ENCODE measurements at places on chromosomes 7 and 10. TPM values are rescaled to one million over a fixed set of nuclear protein-coding genes. Genes with fewer than 3 reads are reported as not detected.

DNA sequence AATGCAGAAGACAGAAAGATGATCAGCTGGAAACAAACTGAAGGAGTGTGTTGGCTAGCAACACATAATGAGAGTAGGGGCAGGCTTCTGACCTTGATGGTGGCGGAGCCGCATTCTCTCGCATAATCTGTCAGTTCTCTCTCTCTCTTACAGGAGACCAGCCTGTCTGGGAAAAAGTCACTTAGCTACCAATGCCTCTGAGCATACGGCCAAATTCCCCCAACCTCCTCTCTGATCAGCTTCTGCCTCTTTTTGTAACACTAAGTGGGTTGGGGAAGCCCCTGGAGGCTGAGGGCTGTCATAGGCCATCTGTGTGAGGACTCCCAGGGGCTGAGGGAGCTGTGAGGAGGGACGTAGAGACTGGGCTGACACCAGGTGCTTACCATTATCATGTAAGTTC, 104.6 kb downstream of the HIPK2 start:
- no peak for DNase-seq

DNA sequence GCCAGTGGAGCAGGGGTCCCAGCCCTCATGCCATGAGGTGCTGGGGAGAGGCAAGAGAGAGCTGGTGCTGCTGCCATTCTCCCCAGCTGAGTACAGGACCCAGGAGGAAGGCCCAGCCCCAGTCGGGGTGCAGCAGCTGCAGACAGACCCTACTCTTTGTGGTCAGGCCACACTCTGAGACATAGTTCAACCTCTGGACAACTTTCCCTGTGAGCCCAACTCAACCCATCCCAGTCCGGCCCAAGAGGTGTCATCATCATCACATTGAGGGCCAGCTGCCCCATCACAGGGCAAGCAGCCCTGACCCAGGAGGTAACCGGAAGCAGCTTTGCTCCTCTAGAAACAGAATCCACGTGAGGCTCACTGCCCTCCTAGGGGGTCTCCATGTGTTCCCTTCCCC, 133.8 kb upstream of the KCNMA1 start:
- no peak for DNase-seq

GRCh38 chr10:9625304-9625703, 1392.4 kb upstream of the CELF2 start:
- DNase-seq = no peak

- DNase-seq = no peak
Observed at GRCh38 chr7:130337410-130337971, 7.1 kb upstream of the CPA5 start.

GRCh38 chr7:112372101-112372500, 78.2 kb upstream of the IFRD1 start:
- no peak for DNase-seq

DNA sequence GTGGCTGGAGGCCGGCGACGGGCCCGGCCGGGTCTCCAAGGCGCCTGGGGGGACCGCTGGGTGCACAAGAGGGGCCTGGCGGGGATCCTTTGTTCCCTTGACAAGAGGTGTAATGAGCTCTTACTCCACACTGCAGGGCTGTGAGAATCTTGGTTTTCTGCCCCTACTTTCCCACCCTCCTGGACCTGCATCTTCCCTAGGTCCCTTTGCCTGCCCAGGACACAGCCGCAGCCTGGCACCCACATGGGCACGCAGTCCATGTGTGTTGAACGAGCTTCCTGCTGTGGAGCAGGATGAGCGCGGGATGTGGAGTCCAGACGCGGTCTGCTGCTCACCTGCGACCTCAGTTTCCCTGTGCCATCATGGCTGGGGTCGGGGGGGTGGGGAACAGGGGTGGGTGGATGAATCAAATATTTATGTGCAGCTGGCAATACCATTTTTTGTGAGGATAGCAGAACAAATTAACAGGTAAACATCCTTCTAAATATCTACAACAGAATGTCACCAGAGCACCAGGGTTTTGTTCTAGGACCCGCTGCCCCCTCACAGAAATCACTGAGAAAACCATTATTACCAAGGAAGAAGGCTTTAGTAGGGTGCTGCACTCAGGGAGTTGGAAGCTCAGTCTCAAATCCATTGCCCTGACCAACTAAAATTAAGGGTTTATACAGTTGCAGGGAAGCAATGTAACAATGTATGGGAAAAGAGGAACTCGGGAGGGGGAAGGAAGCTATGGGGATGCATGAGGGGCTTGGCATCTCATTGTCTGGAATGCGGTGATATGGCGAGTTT, 474 bp upstream of the NSMCE4A start:
- no peak for DNase-seq

DNA sequence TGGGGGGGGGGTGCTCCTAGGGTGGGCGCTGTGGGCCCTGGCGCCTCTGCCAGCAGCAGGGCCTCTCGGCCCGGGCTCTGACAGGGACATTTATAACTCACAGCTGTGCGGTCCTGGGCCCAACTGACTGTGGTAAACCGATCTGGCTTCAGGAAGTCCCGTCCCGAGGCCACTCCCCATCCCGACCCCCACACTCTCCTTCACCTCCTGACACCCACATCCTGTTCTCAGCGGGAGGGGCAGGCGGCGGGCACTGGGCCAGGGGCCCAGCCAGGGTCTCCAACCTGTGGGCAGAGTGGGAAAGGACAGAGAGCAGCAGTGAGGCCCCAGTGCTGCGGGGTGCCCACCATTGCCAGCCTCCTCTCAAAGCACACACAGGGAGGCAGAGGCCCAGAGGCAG, 69.1 kb downstream of the ZMIZ1 start:
- DNase-seq = no peak

- DNase-seq = no peak
Observed at GRCh38 chr10:30368065-30368718, 19.1 kb upstream of the MTPAP start.

GRCh38 chr10:10271639-10272192, 746.0 kb upstream of the CELF2 start:
- DNase-seq = no peak

GRCh38 chr7:152046531-152046930, 21.1 kb downstream of the GALNT11 start:
- no peak for DNase-seq

DNA sequence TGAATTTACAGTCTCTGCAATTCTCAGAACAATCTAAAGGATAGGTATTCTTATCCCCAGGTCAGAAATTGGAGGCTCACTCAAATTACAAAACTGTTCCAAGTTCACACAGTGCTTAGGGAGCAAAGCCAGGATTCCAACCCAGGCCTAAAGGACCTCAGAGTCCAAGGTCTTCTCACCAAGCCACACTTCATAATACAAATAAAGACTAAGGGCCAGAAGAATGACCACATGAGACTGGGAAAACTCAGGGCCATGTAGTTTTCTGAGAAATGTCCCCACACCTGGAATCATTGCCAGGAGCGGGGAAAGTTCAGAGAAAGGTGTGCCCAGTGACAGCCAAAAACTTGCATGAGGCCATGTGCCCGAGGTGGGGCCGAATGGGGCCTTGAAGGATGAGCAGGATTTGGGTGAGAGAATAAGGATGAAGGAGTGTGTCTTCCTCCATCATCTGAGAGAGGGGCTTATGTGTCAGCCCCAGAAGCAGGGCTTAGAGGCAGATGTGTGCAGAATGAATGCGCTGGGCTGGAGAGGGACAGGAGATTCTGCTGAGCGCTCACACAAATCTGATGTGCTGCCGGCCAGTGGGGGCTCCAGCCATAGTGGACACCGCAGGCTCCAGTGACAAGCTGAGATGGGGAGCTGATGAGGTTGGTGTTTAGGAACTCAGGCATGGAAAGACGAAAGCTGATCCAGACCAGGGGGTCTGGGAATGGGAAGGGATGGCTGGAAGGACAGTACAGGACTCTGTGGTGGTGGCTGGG, 35.9 kb downstream of the BLNK start:
- DNase-seq = no peak

DNA sequence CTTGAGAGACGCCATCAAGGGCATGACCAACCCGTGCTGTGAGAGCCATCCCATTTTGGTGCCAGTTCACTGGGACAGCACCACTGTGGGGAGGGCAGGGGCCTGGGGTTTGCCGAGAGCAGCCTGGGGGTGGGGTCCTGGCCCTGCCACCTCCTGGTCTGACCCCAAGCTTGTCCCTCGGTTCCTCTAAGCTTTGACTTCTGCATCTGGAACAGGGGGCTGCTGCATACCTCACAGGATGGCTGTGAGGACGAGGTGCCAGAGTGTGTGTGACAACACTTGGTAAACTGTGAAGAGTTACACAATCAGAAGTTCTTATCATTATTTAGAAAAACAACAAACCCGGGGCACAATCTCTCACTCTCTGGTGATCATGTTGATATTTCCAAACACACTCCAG, 89.9 kb downstream of the CRTAC1 start:
- no peak for DNase-seq

DNA sequence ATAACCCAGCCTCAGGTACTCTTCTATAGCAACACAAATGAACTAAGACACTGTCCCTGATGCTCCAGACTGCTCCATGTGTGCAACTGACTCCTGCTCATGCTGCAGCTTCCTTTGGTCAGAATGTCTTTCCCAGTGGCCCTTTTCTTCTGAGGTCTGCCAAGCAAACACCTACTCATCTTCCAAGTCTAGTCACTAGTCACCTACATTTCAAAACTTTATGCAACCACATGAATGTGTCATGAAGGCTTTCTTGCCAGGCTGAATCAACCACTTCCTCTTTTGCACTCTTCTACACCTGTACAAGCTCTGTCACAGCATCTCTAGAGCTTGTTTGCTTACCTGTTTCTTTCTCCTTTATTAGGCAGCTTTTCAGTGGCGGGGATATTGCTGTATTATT, 75.8 kb downstream of the LSMEM1 start:
- no peak for DNase-seq

- no peak for DNase-seq
Observed at GRCh38 chr10:113921561-113922370, 67.3 kb downstream of the NHLRC2 start.

GRCh38 chr10:13769946-13770345, 183.2 kb downstream of the PRPF18 start:
- DNase-seq = no peak

DNA sequence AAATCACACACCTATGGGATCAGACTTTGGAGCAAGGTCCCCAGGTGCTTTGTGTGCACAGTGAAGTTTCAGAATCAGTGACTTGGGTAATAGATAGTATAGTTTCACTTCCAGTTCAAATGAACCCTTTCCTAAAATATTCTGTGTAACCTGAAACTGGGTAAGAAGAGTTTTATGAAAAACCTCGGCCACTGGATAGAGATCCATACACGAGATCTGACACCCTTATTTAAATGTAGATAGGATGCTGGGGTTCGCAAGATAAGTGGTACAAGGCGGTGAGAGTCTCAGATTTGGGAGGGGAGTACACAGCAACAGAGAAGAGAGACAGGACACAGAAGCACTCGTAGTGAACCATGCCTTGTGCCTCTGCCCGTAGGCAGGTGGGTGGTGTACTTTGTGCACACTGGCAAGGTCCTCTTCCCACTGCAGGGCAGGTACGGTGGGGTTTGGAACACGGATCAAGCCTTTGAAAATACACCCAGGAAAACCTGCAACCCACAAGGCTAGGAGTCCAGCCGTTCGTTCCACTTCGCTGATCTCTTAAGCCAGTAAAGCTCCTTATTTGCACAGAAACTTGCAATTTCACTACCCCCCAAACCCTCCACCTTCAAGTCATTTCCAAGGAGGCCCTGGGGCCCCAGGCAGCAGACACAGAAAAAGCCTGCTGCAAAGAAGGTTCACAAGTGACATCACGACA, 162.8 kb downstream of the USP6NL start:
- DNase-seq = no peak

DNA sequence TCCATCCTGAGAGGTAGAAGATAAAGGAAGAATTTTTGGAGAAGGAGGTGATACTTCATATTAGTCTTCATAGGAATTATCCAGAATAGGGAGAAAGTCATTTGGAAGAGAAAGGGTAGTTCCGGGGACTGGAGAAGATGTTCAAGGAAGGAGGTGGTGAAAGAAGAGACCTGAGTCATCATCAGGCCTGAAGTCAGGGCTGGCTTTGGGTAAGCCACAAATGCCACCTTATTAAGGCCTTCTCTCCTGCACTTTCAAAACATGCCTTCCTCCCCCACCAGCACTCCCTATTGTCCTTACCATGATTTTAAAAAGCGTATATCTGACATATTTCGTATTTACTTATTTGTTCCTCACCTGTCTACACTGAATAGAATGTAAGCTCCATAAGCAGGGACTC, 112.2 kb upstream of the LRGUK start:
- no peak for DNase-seq

GRCh38 chr7:74061840-74062539, 21.6 kb upstream of the LIMK1 start:
- no peak for DNase-seq

- DNase-seq = no peak
Observed at GRCh38 chr10:131899695-131900349, 986 bp upstream of the PPP2R2D start.

DNA sequence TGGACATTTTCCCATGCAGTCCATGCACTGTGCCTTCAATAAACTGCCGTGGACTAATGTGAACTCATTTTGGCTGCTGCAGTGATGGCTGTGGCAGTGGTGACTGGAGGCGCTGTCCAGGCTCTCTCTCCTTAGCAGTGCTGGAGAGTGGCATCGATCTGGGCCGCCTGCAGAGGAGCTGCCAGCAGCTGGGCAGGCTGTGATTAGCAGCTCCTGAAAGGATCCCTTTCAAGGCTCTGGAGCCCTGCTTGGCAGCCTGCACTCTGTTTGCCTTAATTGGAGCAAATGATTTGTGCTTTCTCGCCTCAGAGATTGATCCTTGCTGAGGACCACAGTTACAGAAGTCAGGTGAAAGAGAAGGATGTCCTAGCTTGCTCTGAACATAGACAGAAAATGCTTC, 130.1 kb upstream of the VWC2 start:
- no peak for DNase-seq

- DNase-seq = no peak
Observed at GRCh38 chr10:114855776-114856543, 34.4 kb downstream of the FHIP2A start.

- DNase-seq = no peak
Observed at GRCh38 chr10:6267941-6268340, 65.2 kb downstream of the PFKFB3 start.

GRCh38 chr7:36775676-36776075, 51.4 kb upstream of the AOAH start:
- no peak for DNase-seq

- no peak for DNase-seq
Observed at GRCh38 chr10:95408148-95408960, 117.6 kb upstream of the PDLIM1 start.

DNA sequence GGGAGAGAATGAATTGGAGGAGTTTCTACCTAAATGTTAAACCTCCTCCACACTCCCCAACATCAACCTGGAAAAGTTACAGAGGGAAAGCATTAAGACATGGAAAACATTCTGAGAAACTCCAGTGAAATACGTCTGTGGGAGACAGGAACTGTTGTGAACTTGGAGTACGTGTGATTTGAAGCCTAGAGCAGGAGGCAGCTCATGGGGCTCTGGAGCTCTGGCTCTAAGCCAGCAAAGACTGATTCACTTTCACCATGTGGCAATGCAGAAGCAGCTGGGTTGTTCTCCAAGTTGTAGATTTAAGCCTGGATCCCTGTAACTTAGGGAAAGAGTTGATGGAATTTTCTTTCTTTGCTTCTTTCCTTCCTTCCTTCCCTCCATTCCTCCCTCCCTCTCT, 503.2 kb downstream of the NRG3 start:
- DNase-seq = no peak

The TMEM176B gene
- polyA plus RNA-seq = 80.2 TPM

The HMX2 gene
- 1.6 TPM for polyA plus RNA-seq

The AVL9 gene
- polyA plus RNA-seq = 27.6 TPM

The NUTM2E gene
- polyA plus RNA-seq = not detected

The UTF1 gene
- polyA plus RNA-seq = not detected

The DRGX gene
- polyA plus RNA-seq = not detected

The DMTF1 gene
- 144 TPM for polyA plus RNA-seq

The PSD gene
- polyA plus RNA-seq = 9.1 TPM

The ABHD11 gene
- polyA plus RNA-seq = 24.3 TPM

The SPDYE2B gene
- 0.76 TPM for polyA plus RNA-seq

The DUS4L gene
- 15.1 TPM for polyA plus RNA-seq

The SEMA3D gene
- polyA plus RNA-seq = 41.6 TPM

Measured in right renal cortex interstitium (tissue), 3 donors.